ENCODE measurements at places on chromosomes 5 and 9. TPM values are rescaled to one million over a fixed set of nuclear protein-coding genes. Genes with fewer than 3 reads are reported as not detected.

LOX gene
- total RNA-seq, result 8.7 TPM

SLC34A3 gene
- total RNA-seq, result 0.34 TPM

MZB1 gene
- total RNA-seq, result 0.24 TPM

CCDC112 gene
- total RNA-seq, result 11.3 TPM

SARDH gene
- total RNA-seq, result not detected

TRIO gene
- total RNA-seq, result 150 TPM

EQTN gene
- not detected for total RNA-seq

NDUFS4 gene
- 71.0 TPM for total RNA-seq

CATSPER3 gene
- total RNA-seq, result 1.4 TPM

ISL1 gene
- 9.4 TPM for total RNA-seq

ZNF454 gene
- not detected for total RNA-seq

Measured in Calu3 (cell line).